ENCODE measurements at places on chromosomes 3 and 15.

GRCh38 chr15:98063871-98064270 is 103.4 kb downstream of the ARRDC4 start:
- DNase-seq = no peak

DNA sequence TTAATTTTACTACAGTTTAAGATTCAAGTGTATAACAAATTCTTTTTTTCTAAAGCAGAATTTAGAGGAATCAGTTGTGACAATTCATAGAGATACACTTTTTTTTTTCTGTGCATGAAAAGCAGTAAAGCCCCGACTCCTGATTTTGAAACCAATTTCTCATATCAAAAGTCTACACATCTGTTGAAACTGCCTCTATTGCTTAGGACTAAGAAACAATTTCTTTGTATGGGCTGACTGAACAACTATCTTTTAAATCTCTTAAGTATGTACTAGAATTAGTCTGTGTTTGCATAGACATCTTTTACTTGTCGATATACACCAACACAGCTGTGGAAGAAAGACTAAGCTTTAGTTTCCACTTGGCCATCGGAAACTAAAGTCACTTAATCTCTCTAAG is 127.6 kb downstream of the MEIS2 start:
- no peak for DNase-seq

DNA sequence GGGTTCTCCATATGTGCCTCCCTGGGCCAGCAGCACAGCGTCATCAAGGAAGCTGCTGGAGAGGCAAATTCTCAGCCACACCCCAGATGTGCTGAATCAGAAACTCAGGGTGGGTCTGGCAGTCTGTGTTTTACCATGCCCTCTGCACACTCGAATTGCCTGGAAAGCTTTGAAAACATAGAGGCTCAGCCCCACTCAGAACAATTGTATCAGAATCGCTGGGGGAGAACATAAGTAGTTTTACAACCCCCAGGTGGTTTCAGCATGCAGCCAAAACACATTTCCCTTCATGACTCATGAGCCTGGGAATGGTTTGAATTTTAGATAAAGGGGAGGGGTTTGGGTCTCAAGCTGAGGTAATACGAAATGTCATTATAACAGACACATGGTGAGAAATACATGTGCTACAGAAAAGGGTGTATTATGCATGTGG is 9.6 kb downstream of the TGM4 start:
- peak; percentile 96 for DNase-seq

DNA sequence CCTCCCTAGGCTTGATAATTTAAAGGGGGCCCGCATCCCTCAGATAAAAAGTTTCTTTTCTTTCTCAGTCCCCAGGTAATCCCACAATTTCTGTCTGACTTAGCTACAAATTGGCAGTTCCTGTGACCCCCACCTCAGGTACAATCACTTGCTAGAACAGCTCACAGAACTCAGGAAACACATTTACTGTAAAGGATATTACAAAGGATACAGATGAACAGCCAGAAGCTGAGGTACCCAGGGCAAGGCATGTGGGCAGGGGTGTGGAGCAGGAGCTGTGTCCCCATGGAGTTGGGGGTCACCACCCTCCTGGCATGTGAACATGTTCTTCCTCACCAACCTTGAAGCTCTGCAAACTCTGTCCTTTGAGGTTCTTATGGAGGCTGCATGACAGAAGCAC is 73.8 kb downstream of the CMTM8 start:
- no peak for DNase-seq

GRCh38 chr15:81411051-81411450 is 37.0 kb upstream of the TMC3 start:
- DNase-seq = no peak

DNA sequence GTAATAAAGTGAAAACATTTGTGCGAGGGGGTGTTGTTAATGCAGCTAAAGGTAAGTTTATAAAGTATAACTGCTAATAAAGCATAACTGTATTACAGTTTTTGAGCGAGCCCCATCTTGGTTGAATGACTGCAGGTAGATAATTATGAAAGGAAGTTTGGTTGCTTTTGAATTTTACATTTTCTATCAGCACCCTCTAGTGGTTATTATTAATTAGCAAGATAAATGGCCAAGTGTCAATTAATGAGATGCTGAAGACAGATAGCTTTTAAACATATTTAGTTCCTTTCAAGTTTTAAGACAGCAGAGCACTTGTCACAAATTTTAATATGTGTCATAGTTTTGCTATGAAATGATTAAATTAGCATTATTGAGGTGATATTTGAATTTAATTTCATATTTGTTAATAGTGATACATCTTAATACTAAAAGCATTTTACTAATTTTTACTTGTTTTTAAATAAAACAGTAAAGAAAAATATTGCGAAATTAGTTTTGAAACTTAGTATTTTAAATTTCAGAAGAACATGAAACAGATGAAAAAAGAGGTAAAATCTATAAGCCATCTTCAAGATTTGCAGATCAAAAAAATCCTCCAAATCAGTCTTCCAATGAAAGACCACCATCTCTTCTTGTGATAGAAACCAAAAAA is 15.1 kb downstream of the U2SURP start:
- peak; percentile 18 for DNase-seq

- no peak for DNase-seq
Observed at GRCh38 chr3:100429187-100429716, 27.9 kb downstream of the LNP1 start.

GRCh38 chr3:175447521-175447920 is 588.4 kb downstream of the NAALADL2 start:
- DNase-seq = no peak

DNA sequence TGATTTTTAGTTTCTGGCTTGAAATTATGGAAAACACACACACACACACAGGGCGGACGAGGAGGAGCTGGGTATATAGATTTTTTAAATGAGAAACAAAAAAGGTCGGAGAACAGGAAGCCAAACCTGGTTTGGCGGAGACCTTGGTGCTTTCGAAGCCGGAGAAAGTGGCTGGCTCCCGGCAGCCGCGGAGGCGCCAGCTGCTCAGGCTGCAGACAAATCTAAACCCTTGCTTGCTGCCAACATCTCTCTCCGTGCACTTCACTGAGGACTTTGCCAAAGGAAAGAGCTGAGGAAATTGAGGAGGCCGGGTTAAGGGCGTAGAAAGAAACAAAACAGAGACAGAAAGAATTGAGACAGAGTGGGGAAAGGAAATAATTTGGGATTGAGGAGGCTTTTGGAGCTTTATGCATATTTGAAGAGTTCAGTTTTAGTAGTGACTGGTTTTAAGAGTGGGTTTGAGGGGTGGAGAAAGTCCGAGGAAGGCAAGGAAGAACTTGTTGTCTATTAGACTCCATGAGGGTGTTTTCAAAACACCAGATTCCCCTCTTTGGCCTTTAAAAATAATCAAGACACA is 2.2 kb downstream of the ZIC1 start:
- peak; percentile 23 for DNase-seq

GRCh38 chr3:193938613-193939012 is 197.3 kb upstream of the HES1 start:
- no peak for DNase-seq

- DNase-seq = no peak
Observed at GRCh38 chr3:152961323-152961722, 126.4 kb downstream of the P2RY1 start.

DNA sequence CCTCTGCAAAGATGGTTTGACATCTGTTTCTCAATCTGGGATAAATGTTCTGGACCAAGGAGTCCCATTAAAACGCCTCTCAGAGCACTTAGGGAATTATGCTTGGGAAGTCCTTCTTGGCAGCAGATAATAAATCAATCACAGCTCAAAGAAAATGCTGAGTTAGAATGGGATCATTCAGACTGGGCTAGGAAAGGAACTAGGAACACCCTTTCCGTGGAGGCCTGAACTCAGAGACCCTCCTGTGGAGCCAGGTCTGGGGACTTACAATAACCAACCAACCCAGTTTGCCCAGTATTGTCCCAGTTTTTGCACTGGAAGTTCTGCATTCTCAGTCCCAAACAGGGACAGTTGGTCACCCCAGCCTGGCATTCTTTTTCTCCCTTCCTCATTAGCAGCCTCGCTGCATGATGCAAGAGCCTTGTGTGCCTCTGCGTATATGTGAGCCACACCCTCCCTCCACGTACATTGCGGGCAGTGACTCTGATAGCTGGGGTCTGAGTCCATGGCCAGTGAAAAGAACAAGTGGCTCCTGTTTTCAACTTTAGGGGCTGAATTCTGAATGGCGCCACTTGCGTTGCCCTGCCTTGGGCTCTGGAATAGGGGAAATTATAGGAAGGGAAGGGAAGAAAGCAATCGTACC is 88.7 kb downstream of the SEMA5B start:
- DNase-seq = no peak

DNA sequence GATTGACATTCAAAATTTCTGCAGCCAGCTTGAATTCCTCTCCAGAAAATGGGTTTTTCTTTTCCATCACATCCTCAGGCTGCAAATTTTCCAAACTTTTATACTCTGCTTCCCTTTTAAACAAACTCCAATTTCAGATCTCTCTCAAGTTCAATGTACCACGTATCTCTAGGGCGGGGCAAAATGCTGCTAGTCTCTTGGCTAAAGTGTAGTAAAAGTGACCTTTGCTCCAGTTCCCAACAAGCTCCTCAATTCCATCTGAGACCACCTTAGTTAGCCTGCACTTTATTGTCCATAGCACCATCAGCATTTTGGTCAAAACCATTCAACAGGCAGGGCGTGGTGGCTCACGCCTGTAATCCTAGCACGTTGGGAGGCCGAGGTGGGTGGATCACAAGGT is 46.7 kb downstream of the NIPA2 start:
- no peak for DNase-seq

- DNase-seq = peak; percentile 40
Observed at GRCh38 chr15:96693990-96694517, 363.6 kb downstream of the NR2F2 start.

Measured in EL (cell line).